Retinal pigment epithelial cell (primary cell): ENCODE measurements at places on chromosomes 4 and X.
A peak's percentile ranks its signal among the peaks of the same experiment; 100 is the strongest.

DNA sequence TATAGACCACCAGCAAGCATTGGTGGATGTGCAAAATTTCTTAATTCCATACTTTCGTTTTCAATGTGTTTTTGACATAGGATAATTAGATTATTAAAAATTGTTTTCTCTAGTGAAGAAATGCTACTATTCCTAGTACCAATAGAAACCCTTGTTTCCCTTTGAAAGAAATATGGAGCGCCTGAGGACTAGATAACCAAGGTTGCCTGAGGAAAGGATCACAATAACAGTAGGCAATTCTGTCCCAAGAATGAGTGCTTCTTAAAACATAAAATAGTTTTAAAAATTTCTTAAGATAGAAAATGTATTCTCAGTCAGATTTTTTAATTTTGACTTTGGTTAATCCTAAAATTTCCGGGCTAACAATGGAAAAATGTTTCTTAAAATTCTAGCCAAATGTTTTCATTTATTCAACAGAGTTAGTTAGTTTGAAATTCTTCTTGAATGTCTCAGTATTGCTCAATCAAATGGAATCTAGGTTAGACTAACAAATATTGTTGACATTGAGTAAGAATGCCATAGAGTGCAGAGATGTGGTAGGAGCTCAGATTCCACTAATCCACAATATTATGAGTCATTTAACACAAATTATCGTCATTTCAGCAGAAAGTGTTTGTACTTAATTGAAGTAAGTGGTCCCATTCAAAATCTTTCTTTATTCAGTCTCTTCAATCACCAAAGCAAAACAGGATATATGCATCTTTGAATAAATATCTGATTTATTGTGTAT lies 666.0 kb downstream of the GRID2 start:
- DNase-seq, result peak; percentile 95

DNA sequence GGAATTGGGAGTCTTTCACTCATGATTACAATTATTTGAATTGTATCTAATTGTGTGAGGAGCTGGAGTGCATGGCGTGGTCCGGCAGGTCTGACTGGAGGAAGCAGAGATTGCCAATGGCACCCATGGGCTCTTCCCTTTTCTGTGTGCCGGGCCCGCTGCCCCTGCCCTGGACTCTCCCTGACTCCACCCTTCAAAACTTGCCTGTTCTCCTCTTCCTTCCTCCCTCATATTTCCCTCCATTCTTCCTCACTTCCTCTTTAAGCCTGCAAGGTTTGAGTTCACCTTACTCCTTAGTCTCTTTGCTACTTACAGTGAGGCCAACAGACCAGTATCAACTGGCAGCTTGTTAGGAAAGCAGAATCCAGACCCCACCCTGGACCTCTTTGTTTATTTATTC lies 6.5 kb upstream of the STBD1 start:
- DNase-seq, result no peak

GRCh38 chr4:153071958-153072598 lies 132.2 kb upstream of the TRIM2 start:
- DNase-seq, result no peak

DNA sequence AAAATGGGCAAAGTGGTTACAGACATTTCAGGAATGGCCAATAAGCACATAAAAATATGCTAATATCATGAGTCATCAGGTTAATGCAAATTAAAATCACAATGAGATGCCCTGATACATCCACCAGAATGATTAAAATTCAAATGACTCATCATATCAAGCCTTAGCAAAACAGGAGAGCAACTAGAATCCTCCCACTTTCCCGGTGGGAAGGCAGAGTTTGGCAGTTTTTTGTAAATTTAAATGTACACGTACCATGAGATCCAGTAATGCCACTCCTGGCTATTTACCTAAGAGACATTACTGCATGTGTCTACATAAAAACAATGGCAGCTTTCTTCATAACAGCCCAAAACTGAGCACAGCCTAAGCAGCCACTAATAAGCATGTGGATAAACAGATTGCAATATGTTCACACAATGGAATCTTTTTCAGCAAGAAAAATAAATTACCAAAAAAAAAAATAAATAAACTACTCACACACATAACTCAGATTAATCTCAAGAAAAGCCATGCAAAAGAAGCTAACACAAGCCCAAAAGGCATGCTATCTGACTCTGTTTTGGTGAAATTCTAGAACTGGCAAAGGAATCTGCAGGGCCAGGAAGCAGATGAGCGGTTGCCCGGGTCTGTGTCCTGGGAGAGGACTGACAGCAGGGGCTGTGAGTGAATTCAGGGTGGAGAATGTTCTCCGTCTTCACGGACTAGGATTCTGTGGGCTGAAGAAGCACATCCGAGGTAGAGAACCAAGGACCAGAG lies 48.8 kb downstream of the AFAP1 start:
- DNase-seq, result peak; percentile 74
